ENCODE measurements at places on chromosomes 5 and 9. TPM values are rescaled to one million over a fixed set of nuclear protein-coding genes. Genes with fewer than 3 reads are reported as not detected.
A peak's percentile ranks its signal among the peaks of the same experiment; 100 is the strongest.

The SERF1A gene
- total RNA-seq = 9.3 TPM

The OR1Q1 gene
- total RNA-seq = not detected

The WDR38 gene
- total RNA-seq = not detected

The SV2C gene
- total RNA-seq = 0.04 TPM

The ARAP3 gene
- total RNA-seq = 1.1 TPM

The CCL19 gene
- not detected for total RNA-seq

The RNF183 gene
- 6.0 TPM for total RNA-seq

The TAL2 gene
- total RNA-seq = not detected

The FOXD4L5 gene
- not detected for total RNA-seq

The IL13 gene
- not detected for total RNA-seq

The SPATA31A3 gene
- total RNA-seq = not detected

The IL31RA gene
- total RNA-seq = not detected

The TSPAN17 gene
- total RNA-seq = 16.4 TPM

The SEMA6A gene
- total RNA-seq = 28.6 TPM

DNA sequence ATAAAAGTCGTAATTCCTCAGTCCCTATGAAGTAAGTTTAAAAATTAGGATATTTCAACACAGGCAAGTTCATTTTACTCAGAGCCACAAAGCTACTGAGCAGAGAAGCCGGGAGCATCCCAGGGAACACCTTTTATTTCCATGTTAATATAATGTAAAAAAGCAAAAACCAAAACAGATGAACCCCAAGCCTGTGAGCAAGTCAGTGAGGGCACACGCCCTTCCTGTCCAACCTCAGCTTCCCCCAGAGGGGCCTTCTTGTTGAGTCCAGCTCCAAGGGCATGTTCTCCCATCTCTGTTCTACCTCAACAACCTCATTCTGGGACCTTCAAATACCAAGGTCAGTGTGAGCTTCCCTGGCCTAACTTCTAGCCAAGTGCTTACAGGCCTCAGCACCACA lies 24.8 kb downstream of the NSUN2 start:
- no peak overlapping the region for H3K4me3 ChIP-seq
- peaks cover 21% of the 10 kb centered on the region for H3K36me3 ChIP-seq
- no peaks in the 10 kb centered on the region for H3K4me1 ChIP-seq
- no peaks in the 10 kb centered on the region for H3K27me3 ChIP-seq
- no peak overlapping the region for H3K27ac ChIP-seq
- no peak for DNase-seq

DNA sequence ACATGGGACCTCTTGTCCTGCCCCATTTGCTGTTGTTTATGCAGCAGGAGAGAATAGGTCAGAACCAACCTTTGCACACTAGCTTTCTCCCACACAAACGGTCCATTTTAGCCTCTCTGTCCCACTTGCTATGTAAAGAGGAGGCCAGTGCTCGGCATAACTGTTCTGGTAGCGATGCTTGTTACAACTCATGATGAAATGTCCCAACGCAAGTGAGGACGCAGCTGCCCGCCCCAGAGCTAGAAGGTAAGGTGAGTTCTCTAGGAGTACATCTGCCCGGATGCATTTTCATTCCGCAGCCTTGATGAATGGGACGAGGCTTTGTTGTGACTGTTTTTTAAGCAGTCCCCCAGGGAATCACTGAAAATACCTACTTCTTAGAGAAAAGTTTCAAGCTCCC lies 14.1 kb downstream of the S1PR3 start:
- DNase-seq = no peak
- H3K27ac ChIP-seq = no peak overlapping the region
- H3K27me3 ChIP-seq = no peaks in the 10 kb centered on the region
- H3K4me3 ChIP-seq = no peak overlapping the region
- peaks cover 15% of the 10 kb centered on the region for H3K4me1 ChIP-seq

- no peak for DNase-seq
- H3K4me1 ChIP-seq = no peaks in the 10 kb centered on the region
- H3K27ac ChIP-seq = no peak overlapping the region
- no peak overlapping the region for H3K4me3 ChIP-seq
These were observed 7.4 kb upstream of the FBXL7 start for GRCh38 chr5:15492545-15492944.

DNA sequence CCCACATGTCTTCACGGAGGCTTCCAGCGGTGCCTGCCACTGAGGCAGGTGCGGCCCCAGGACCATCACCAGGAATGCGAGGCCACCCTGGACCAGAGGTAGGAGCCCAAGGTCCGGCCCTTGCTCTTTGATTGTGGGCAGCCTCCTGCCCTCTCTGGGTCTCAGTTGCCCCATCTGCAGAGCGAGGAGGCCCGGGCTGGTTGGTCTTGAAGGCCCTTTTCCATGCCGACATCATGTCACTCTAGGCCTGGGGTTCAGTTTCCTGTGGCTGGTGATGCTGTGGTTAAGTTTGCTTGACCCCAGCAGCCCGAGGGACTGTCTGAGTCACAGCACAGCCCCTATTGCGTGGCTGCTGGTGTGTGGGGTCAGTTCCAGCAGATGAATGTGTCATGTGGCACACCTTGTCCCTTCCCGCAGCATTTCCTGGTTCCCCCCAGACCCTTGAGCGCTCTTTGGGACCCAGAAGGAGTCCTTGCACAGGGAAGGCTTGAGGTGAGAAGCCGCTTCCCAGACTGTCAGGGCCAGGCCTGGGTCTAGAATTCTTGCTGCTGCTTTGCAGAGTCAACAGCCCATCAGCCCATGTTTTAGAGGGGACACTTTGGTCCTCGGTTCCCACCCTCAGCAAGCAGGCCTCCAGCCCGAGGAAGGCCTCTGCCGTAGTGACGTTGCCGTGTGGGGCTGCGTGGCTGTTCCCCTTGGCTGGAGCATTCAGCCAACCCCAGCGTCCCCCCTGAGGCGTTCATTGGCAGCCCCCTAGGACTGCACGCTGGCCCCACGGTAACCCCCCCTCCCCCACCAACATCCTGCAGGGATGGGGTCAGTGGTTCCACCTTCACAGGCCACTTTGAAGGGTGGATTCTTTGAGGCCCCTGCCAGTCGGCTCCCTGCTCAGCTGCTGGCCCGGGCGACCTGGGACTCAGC lies 31.0 kb upstream of the HMCN2 start:
- peaks cover 9% of the 10 kb centered on the region for H3K4me1 ChIP-seq

- H3K4me3 ChIP-seq = no peak overlapping the region
- peak overlapping the region; percentile 9 for H3K27ac ChIP-seq
- no peak for DNase-seq
- H3K4me1 ChIP-seq = peaks cover 4% of the 10 kb centered on the region
- peaks cover 10% of the 10 kb centered on the region for H3K27me3 ChIP-seq
- no peaks in the 10 kb centered on the region for H3K36me3 ChIP-seq
These were observed 68.4 kb downstream of the ANKRD33B start for GRCh38 chr5:10632110-10632761.

DNA sequence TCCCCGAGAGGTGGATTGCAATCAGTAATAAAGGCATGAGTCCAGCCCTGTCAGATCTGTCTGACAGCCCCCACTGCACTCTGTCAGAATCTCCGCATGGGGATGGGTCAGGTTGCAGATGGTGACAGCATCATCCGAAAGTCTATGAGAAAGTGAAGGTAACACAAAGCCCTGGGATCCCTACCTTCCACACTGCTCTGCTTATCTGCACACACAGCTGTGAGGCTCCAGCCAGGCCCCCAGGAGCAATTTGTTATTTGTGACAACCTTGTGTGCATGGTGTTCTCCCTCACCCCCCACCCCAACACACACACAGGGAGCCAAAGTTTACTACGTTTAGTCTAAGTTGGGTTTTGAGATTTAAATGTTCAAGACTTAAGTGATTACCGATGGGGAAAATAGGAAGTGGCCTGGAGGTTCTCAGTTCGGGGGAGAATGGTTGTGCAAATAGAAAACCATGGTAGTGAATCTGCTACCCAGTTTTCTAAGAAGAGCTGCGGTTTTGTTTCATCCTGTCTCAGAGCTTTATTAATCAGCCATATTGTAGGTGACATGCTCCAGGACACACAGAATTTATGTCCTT lies 92.7 kb downstream of the SV2C start:
- H3K36me3 ChIP-seq = no peaks in the 10 kb centered on the region
- H3K27me3 ChIP-seq = no peaks in the 10 kb centered on the region
- no peak overlapping the region for H3K27ac ChIP-seq
- DNase-seq = no peak
- H3K4me1 ChIP-seq = no peaks in the 10 kb centered on the region

- peak overlapping the region; percentile 98 for H3K27ac ChIP-seq
- H3K27me3 ChIP-seq = no peaks in the 10 kb centered on the region
- H3K4me3 ChIP-seq = peak overlapping the region; percentile 90
- DNase-seq = no peak
- H3K36me3 ChIP-seq = peaks cover 13% of the 10 kb centered on the region
These were observed 823 bp downstream of the ST6GALNAC6 start for GRCh38 chr9:127898433-127899127.

- no peak for DNase-seq
- no peaks in the 10 kb centered on the region for H3K36me3 ChIP-seq
- no peak overlapping the region for H3K4me3 ChIP-seq
- H3K27me3 ChIP-seq = no peaks in the 10 kb centered on the region
- no peak overlapping the region for H3K27ac ChIP-seq
These were observed 71.0 kb upstream of the FAM120A start for GRCh38 chr9:93380410-93381060.

DNA sequence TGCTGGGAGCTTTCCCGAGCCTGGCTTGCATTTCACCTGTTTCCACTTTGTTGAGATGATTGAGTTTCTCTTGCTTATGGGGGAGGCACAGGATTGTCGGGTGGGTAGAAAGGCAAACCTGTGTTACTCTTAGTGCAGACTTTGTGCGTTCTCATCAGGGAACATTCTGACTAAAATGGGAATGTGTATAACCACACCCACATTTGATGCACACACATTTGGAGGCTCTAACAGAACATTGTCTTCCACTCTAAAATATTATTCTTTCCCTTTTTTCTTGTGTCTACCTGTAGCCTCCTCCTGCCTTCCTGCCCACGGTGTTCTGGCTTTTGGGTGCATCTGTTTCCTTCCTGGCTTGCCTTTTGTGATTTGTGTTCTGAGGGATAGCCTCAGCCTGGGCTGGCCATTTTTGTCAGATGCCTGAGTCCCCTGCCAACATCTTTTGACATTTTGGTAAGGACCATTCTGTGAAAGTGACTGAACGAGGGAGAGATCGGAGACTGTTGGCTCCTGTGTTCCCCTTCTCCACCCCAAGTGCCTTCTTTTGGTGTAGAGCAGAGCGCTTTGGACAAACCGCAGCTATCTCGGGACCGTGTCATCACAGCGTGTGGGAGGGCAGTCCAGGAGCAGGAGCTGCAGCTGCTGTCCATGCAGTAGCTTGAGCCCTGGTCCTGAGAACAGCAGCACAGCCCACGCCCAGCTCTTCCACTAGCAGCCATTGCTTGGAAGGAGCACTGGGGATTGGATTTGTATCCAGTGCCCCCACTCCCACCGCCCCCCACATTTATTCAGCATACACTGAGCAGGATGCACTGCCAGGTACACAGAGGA lies 101.4 kb downstream of the ARHGAP26 start:
- no peaks in the 10 kb centered on the region for H3K36me3 ChIP-seq
- peak overlapping the region; percentile 7 for H3K27ac ChIP-seq
- no peaks in the 10 kb centered on the region for H3K27me3 ChIP-seq
- H3K4me3 ChIP-seq = no peak overlapping the region
- DNase-seq = no peak

GRCh38 chr5:111555760-111556159 lies 43.4 kb upstream of the STARD4 start:
- no peak overlapping the region for H3K27ac ChIP-seq
- no peaks in the 10 kb centered on the region for H3K4me1 ChIP-seq
- no peak for DNase-seq
- no peak overlapping the region for H3K4me3 ChIP-seq
- H3K36me3 ChIP-seq = no peaks in the 10 kb centered on the region
- H3K27me3 ChIP-seq = no peaks in the 10 kb centered on the region

DNA sequence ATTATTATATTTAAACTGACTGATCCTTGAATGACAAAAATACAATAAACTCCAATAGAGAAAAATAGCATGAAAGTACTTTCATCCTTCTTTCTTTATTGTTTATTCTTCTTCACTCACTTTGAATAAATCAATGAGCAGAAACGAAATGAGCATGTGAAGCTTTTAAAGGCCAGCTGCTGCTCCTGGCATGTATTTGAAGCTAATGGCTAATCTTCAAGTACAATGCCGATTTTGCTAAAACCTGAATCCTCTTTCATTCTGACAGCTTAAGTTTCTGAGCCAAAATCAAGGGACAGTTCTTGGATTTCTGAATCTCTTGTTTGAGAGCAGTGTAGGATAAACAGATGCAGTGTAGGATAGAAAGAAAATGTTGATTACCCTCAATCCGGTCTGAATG lies 237.3 kb downstream of the CDH10 start:
- no peak for DNase-seq
- H3K36me3 ChIP-seq = no peaks in the 10 kb centered on the region
- no peak overlapping the region for H3K27ac ChIP-seq
- no peaks in the 10 kb centered on the region for H3K27me3 ChIP-seq
- H3K4me1 ChIP-seq = no peaks in the 10 kb centered on the region
- H3K4me3 ChIP-seq = no peak overlapping the region

DNA sequence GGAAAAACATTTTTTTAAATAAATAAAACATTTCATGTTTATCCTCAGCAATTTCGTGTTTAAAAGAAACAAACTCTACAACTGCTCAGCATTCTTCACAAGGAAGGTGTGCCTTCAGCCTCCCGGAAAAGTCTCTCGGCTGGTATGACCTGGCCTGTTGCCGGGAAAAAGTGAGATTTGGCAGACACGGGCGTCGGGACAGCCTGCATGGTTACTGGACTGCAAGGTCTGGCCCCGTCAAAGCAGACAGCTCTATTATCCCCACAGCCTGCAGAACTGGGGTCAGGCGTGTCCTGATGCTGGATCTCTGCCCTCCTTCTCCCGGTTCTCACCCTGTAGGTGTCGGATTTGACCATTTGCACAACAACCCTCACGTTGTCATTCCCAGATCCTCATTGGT lies 120.3 kb upstream of the SPATA31C2 start:
- H3K4me3 ChIP-seq = no peak overlapping the region
- no peaks in the 10 kb centered on the region for H3K27me3 ChIP-seq
- H3K4me1 ChIP-seq = peaks cover 3% of the 10 kb centered on the region

GRCh38 chr5:9927521-9927997 lies 297.4 kb upstream of the TAS2R1 start:
- DNase-seq = no peak
- no peaks in the 10 kb centered on the region for H3K27me3 ChIP-seq
- H3K4me1 ChIP-seq = no peaks in the 10 kb centered on the region
- H3K36me3 ChIP-seq = no peaks in the 10 kb centered on the region
- no peak overlapping the region for H3K4me3 ChIP-seq

GRCh38 chr9:6506571-6506970 lies 93.6 kb downstream of the UHRF2 start:
- DNase-seq = no peak
- no peaks in the 10 kb centered on the region for H3K4me1 ChIP-seq
- no peak overlapping the region for H3K4me3 ChIP-seq
- no peak overlapping the region for H3K27ac ChIP-seq
- H3K27me3 ChIP-seq = no peaks in the 10 kb centered on the region

- H3K4me3 ChIP-seq = no peak overlapping the region
- peaks cover 6% of the 10 kb centered on the region for H3K4me1 ChIP-seq
- no peaks in the 10 kb centered on the region for H3K27me3 ChIP-seq
- no peaks in the 10 kb centered on the region for H3K36me3 ChIP-seq
- no peak overlapping the region for H3K27ac ChIP-seq
These were observed 3.2 kb upstream of the CCDC171 start for GRCh38 chr9:15549611-15550010.

Measured in esophagus squamous epithelium (tissue), 5 donors.